Stimulated activated CD8-positive, alpha-beta memory T cell treated with anti-CD3 and anti-CD28 coated beads, Interleukin-7, amount 100 ng/mL, for 24 hours (primary cell): ENCODE measurements at places on chromosomes 1 and 21.

DNA sequence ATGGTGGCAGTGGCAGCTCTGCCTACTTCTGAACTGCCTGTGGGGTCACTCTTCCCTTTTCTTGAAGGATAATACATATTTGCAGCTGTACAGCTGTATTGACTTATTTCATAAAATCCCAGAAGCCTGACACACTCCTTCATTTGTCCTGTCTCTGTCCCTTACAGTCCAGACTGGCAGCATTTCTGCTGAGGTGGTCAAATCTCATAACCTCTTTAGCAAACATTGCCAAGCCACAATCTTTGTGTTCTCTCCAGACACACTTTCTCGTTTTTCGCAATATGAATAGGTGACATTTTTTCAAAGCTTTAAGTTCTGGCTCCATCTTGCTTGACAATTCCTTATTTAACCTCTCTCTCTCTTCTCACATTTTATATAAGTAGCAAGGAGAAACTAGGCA lies 15.2 kb downstream of the LY9 start:
- no peak for DNase-seq

- no peak for DNase-seq
These were observed 16.7 kb downstream of the FRRS1 start for GRCh38 chr1:99749504-99750347.

- DNase-seq = no peak
These were observed 5.5 kb downstream of the RAB29 start for GRCh38 chr1:205769641-205770365.

- no peak for DNase-seq
These were observed 98.7 kb upstream of the USP24 start for GRCh38 chr1:55313903-55314302.

DNA sequence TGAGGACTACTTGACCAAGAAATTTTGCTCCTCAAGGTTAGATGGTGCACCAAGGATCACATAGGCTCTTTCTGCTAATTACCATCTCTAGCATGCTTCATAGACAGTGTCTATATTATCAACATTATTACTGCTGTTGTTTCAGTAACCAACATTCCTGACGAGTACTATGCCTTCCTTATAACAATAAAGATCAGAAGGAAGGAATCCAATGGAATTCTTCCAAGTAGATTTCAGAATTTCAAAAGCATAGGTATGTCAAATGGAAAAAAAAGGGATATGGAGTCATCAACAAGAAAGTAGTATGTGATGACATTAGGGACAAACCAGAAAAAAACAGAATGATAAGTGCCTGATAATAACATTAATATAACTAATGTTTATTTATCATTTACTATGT lies 39.6 kb upstream of the LPGAT1 start:
- DNase-seq = no peak

GRCh38 chr1:17927952-17928351 lies 172.8 kb downstream of the ACTL8 start:
- DNase-seq = no peak

GRCh38 chr1:223074445-223075300 lies 68.4 kb downstream of the TLR5 start:
- DNase-seq = no peak

- DNase-seq = no peak
These were observed 62.5 kb upstream of the PRDX6 start for GRCh38 chr1:173414539-173415226.

- DNase-seq = peak; percentile 55
These were observed 15.3 kb downstream of the SEMA6C start for GRCh38 chr1:151130987-151131586.

GRCh38 chr1:104884939-104885338 lies 1135.2 kb downstream of the AMY1C start:
- no peak for DNase-seq

DNA sequence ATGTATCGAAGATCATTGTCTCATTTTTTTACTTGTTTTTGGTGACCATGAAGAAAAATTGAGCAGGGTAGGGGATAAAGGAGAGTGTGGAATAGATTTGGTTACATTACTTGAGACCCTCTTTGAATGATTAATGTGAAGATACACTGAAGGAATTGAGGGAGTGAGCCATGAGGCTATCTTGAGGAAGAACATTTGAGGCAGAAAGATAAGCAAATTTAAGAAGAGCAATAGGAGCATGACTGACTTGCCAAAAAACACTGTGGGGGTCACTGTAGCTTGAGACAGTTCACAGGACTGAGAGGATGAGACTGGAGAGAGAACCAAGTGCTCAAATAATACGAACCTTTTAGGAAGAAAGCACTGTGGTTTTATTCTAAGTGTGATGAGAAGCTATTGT lies 43.1 kb upstream of the PTPRC start:
- DNase-seq = no peak

DNA sequence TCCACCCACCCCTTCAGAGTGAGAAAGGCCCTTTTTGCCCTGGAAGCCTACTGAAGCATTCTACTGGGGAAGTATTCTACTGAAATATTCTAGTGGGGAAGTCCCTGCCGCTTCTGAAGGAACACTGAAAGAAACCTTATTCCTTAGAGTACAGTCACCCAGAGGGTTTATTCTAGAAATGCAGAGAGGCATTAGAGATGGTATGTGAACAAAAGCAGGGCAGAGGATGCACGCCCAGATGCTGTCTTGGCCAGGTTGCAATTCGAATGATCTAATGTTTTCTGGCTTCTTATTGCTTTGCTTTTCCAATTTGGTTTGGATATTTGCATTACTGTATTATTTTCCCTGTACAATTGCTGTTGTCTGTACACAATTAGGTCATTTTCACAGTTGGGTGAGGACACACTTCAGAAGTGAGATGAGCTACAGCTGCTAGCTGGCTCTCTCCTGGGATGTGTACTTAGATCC lies 37.1 kb downstream of the CCN1 start:
- DNase-seq = no peak

GRCh38 chr21:32733990-32734613 lies 6.3 kb upstream of the SYNJ1 start:
- no peak for DNase-seq

DNA sequence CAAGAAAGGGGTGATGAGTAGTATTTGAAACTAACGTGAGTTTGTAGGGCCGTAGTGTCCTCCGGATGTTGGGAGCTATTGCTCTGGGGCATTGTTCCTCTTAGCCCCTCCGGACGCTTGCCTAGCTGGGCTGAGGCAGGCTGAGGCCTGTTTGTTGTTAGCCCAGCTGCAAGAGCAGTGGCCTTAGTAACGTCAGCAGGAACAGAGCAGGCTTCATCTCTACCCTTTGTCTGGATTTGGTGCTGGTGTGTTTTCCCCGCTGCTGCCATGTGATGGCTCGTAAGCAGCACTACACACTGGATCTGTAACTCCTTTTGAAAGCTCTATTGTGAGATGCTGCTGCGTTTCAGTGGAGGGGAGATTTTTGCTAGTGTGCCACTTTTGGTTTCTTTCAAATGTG lies 57.6 kb downstream of the DNM3 start:
- no peak for DNase-seq

DNA sequence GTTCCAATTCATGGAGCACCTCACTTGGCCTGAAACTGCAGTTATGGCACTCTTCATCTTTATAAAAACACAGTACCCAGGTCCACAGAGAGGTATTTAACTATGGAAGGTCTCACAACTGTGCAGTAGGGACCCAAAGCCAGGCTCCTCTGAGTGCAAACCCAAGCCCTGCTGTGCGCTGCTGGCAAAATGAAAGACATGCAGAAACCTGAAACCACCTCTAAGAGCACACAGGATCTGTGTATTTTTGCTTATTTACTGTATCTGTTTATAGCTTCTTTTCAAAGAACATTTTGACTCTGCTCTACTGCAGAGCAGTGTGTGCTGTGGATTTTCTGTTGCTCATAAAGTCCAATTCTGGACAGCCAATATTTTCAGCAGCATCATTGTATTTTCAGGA lies 166.6 kb downstream of the DSCAM start:
- no peak for DNase-seq

DNA sequence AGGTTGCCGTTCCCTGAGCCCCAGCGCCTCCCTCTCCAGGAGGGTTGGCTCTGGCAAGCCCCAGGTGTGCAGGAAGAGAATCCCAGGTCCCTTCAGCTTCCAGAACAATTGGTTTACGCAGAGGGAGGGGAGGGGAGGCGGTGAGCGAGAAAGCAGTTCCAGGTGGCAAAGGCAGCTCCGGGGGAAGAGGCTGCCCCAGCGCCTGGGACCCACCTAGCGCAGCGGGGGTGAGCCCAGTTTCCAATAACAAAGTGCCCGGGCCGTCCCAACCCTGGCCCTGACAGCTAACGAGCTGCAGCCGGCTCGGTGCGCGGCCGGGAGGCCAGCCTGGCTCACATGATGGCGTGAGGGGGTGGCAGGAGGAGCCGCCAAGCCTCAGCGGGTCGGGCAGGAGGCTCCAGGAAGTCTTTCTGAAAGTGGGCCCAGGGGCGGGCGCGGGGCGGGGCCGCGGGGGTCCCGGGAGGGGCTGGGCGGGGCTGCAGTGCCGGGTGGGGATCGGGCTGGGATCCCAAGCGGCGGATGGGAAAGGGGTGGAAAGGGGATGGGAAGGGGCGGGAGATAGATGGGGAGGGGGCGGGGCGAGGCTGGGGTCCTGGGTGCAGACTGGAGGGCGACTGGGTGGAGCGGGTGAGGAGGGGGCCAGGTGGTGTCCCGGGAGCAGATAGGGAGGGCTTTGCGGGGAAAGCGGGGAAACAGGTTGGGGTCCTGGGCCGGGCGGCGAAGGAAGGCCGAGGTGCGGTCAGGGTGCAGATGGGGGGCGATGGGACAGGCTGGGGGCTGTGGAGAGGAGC lies 22.8 kb downstream of the DHRS3 start:
- DNase-seq = no peak

- DNase-seq = no peak
These were observed 3.1 kb upstream of the ACP6 start for GRCh38 chr1:147673406-147673805.

- no peak for DNase-seq
These were observed 90.0 kb downstream of the GPR88 start for GRCh38 chr1:100627936-100628335.

DNA sequence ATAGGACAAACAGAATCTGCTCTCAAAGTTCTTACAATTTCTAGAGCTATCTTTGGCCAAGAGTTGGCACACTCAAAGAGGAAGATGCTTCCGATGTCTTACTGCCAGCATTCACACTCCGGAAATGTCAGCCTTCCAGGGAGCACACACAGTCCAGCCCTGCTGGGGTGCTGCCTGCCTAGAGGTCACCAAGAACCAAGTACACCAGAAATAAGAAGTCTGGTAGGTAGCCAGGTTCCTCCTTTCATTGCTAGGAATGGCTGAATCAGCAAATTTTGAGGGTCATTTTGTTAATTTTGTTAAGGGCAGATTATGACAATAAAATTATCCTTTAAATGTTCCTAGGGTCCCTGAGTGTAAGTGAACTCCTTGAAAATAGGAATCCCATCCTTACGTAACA lies 77.5 kb downstream of the PLPP3 start:
- no peak for DNase-seq

DNA sequence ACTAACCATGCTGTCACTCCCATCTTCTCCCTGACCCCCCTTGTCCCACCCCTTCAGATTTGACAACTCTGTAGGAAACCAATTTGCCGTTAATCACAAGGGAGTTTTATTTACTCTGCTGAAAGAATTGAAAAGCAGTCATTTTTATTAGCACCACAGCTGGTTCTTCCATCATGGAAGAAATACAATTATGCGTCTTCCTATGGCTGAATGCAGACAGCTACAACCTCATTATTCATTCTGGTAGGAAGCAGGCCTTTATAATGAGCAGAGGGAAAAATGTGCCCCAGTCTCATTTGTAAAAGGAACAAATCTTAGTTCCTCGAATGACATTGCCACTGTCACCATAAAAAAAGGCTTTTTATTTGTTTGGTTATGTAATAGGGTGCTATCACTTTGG lies 35.2 kb downstream of the JUN start:
- DNase-seq = no peak

- peak; percentile 43 for DNase-seq
These were observed 62.8 kb upstream of the LAX1 start for GRCh38 chr1:203702130-203702577.

DNA sequence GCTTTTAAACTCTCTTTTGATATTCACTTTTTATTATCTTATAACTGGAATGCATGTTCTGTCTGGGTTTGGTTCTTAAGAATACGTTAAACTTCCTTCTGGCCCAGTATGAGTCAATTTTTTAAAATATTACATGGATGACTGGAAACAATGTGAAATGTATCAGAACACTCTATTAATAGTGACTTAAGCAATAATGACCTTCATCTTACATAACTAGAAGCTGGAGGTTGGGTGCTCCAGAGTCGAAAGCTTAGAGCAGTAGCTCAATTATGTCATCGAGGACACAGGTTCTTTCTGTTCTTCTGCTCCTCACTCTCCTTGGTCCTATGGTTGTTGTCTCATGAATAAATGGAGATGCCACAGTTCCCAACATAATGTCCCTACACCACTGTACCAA lies 91.6 kb upstream of the FOXD3 start:
- DNase-seq = no peak

GRCh38 chr1:158286487-158286886 lies 3.2 kb upstream of the CD1C start:
- no peak for DNase-seq

DNA sequence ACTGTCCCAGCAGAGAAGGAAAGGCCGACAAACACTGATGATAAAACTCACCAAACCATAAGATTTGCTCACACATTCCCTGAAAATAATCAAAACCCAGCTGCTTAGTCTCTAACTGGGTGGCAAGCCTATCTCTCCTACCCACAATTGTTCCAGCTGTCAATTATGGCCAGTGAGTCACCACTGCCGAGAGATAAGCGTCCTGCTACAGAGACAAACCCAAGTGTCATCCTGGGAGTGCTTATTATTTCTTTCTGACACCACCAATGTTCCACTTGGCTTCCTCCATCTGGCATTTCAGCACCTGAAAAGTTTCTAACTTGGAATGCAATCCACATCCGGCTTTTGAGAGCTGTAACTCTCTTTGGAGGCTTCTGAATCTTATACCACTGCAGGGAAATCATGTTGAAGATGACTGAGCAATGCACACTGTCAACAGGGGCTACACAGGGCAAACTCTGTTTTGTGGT lies 51.5 kb upstream of the VAV3 start:
- no peak for DNase-seq

DNA sequence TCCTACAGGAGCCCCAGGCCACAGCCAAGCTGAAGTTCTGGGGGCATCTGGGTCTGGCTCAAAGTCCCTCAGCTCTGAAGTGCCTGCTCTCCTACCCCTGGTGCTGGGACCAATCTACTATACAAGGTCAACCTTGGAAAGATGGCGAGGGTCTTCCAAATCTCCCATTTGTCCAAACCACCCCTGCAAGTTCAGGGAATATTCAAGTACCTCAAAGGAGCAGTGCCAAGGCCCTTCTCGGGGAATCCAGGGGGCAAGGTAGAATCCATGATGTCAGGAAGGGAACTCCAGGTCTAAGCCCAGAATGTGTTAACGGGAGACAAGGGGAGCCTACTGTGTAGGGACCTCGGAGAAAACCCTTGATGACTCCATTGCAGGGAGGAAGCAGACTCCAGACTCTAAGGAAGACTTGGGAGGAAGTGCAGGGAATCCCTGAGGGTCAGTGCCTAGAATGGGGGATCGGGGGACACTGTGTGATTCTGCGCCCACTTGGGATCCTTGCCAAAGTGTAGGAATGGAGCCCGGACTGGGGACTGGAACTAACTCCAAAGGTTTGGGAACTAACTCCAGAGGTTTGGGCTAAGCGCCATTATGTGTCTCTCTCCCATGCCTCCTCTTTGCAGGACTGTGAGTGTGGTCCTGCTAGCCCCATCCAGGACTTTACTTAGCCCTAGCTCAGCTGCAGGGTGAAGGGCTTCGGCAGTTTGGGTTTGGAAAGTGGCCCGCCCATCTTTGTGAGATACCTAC lies 8.7 kb downstream of the TAL1 start:
- no peak for DNase-seq

- DNase-seq = no peak
These were observed 7.2 kb upstream of the CCN1 start for GRCh38 chr1:85573322-85573721.
